ENCODE measurements at places on chromosomes 4 and X.

DNA sequence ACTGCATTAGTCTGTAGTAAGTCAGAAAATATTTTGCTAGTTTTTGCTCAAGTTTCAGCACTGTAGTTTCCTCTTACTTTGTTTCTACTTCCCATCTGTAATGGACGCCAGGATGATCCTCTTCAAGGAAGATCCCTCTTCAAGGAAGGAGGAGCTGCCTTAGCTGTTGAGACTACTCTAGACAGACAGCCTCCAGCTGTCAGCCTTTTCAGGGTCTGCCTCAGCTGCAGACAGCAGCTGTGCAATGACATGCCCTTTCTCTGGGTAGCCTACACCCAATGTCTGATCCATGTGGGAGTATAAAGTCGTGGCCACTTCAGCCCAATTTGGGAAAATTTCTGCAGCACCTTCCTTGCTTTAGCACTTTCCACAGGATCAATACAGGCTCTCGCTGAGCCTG lies 281.0 kb upstream of the MAOA start:
- DNase-seq = no peak

DNA sequence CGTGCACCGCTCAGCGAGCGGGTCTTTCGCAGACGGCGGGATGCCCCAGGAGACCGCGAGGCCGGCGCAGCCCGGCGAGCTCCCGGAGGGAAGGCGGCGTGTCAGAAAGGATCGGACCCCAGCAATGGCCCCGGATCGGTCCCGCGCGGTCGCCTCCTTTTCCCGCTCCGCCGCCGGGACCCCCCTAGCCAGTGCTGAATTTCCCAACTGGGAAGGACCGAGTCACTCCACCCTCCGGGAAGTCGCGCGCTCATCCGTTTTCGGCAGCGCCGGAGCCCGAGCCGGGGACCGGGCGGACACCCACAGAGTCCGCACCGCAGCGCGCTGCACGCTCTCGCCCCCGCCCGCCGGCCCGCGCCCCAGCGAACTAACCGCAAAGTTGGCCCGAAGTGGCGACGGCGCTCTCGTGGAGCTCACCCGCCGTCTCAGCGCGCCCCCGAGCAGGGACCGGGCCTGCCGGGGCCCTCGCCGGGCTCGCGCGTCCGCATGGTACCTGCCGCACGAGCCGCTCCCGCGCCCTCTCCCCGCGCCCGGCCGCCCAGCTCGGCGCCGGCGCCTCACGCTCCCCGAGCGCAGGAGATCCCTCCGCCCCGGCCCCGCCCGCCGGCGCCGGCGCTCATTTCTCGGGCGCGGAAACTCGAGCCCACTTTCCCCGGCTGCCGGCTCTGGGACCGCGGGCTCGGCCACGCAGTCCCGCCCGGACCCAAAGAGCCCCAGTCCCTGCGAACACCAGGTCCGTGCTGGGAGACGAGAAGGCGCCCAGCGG lies at the start of gene FAT1:
FAT1 (minus strand) TSS at position 565 of the 766 bp plus-strand sequence. CDS start 14,029 bp downstream, outside the sequence.
- no peak for DNase-seq

DNA sequence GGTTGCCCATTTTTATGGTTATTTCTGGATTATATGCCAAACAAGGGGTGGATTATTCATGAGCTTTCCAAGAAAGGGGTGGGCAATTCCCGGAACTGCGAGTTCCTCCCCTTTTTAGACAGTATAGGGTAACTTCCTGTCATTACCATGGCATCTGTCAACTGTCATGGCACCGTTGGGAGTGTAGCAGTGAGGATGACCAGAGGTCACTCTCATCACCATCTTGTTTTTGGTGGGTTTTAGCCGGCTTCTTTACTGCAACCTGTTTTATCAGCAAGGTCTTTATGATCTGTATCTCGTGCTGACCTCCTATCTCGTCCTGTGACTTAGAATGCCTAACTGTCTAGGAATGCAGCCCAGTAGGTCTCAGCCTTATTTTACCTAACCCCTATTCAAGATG lies 57.6 kb downstream of the SH3KBP1 start:
- no peak for DNase-seq

GRCh38 chr4:87188048-87188447 lies 32.4 kb downstream of the KLHL8 start:
- DNase-seq = no peak

DNA sequence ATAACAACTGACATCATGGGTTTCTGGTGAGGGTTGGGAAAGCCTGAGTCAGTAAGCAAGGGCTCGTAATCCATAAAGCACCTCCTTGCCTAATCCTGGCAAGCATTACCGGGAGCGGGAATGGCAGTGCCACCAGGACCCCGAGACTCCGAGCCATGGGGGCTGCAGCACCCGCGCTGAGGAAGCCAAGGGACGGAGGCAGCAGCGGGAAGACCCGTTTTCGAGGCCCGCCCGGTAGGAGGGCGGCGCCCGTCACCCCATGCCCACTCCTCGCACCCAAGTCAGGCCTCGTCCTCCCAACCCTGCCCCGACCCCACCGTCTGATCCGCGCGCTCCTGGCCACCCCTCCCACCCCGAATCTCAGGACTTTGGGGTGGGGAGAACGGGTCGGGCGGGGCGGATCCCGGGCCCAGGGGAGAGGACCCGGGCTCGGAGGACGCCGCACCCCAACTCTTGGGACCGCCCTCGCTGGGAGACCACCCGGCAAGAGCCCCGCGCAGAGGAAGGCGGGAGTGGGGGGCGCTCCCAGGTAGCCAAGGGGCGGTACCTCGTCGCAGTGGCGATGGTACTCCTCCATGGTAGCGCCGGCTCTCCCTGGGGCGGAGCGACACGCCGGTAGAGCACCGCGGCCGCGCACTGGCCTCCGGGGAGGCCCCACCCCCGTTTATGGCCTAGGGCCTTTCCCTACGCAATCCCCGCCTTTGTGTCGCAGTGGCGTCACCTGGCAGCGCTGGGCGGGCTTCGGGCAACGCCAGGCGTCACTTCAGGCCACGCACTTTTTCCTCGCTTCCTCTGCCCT lies at the start of gene DYNLT3:
DYNLT3 (minus strand) TSS at position 638 of the 799 bp plus-strand sequence; CDS start at position 577, 61 bp downstream.
- DNase-seq = peak; percentile 43

DNA sequence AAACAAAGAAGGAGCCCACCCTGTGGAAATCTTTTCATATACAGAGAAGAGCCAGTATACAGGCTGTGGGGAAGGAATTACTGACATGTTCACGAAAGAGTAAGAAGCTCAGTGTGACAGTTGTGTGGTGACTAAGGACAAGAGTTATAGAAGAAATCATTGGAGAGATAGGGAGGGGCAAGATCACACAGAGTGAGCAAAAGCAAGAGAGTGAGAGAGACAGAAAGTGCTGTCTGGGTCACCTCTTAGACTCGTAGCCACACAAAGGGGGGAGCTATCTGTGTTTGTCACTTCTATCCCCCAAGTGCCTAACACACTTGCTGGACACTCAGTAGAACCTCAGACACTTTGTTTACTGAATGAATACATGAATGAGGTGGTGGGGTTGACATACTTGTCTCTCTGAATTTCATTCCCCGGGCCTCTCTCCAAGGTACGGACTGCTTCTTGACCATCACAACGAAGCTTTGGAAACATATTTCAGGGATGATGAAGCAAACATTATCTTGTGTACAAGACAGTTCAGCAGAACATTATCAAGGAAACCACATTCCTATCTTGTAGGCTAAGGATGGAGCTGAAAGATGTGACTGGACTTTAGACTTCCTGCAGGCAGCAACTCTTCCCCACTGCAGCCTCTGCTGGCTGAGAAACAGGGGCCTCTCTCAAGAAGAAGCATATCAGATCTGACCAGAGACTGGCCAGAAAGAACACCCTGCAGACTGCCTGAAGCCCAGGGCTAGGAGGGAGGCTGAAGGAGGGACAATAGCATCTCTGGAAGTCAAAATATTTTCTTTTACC lies 168.2 kb downstream of the AMELX start:
- no peak for DNase-seq

GRCh38 chr4:48025005-48025404 lies 8.4 kb downstream of the NIPAL1 start:
- DNase-seq = no peak

- DNase-seq = no peak
Measured at GRCh38 chr4:13567125-13567524, 22.8 kb upstream of the NKX3-2 start.

- DNase-seq = no peak
Measured at GRCh38 chr4:125719987-125720386, 405.2 kb downstream of the FAT4 start.

DNA sequence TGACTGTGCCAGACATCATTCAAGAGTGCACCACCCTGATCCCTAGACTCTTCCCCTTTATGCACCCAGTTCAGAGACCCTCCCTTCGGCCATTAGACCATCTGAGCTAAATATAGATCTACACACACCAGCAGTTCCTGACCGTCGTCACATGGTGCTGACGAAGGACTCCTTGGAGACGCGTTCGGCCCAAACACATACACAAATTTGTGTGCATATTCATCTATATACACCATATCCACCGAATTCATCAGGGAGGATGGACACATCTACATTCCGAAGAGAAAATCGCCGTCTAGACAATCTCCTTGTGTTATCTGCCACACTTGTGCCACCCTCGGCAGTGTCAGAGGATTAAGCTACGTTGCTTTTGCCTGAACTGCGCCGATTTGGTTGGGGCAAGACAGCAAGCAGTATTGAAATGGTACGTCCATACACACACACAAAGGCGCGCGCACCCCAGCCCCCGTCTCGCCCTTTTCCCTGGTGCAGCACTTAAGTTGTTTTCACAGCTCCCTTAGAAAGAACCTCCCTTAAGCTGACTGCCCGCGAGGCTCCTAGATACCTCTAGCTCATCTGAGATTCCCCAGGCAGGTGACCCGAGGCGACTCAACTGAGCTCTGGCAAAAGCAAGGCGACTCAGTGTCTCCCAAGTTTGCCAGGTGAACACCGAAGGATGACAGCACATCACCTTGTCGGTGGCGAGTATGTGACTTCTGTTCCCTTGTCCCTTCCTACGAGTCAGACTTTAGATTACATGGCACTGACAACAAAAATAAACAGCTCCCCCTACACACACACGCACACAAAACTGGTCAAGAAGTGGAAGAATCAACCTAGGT lies 1.0 kb downstream of the RASGEF1B start:
- no peak for DNase-seq

- DNase-seq = peak; percentile 13
Measured at GRCh38 chr4:162891788-162892707, 274.6 kb downstream of the NAF1 start.

GRCh38 chrX:150694738-150695410 lies 1.7 kb downstream of the MTMR1 start:
- DNase-seq = no peak

GRCh38 chr4:128675083-128675482 lies 134.4 kb upstream of the JADE1 start:
- peak; percentile 13 for DNase-seq

DNA sequence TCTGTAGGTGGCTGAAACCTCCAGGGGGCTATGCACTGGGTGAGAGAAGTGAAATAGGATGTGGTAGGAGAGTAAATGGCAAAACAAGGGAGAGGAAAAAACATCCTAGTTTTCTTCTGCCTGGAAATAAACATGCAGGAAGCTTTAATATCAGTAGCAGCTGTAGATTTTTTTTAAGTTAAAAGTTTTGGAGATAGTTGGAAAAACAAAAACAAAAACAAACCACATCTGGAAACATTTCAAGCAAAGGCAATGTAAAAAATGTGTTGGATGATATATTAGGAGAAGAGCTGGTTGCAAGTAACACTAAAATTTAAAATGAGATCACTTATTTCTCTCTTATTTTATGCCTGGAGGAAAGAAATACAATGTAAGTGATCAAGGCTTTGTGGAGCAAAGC lies 388.0 kb downstream of the SPRY1 start:
- no peak for DNase-seq

- DNase-seq = no peak
Measured at GRCh38 chr4:179843370-179843769, 2399.8 kb upstream of the TENM3 start.

DNA sequence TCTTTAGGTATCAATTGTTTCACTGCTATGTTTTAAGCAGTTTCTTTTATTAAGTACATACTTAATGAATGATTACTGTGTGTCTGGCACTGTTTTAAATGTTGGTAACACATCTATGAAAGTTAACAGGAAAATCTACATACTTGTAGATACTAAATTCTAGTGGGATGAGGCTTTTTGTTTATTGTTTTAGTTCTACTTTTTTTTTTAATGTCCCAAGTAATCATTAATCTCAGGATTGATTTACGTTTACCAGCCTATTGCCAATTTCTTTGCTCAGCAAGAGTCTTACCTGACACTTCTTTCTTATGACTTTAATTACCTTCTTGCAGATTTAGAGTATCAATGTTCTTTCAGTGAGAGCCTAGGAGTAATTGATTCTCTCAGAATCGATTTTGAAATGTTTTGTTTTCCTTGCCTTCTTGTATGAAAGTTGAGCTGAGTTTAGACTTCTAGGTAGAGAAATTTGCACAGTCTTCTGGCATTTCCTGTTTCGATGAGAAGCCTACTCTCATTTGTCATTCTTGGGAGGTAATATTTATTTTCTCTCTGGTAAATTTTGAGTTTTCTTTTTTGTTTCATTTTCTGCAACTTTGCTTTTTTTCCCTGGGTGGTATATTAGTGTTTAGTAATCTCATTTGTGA lies 235.2 kb upstream of the ANKRD50 start:
- no peak for DNase-seq

DNA sequence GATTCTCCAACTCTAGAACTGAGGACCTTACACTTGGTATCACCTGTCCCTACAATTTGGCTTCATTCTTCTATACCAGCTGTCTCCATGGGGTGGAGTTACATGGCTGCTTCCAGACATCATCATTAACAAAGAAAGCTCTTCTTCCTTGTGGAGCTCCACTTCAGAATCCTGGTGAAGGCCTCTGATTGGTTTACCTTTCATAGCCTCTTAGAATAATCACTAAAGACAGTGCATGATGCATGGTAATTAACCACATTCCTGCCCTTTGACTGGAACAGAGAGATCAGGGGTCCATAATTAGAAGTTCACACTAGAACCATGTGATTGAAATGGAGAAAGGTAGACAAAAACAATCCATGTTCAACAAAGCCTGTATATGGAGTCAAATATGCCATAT lies 112.6 kb upstream of the ZNF827 start:
- DNase-seq = no peak

DNA sequence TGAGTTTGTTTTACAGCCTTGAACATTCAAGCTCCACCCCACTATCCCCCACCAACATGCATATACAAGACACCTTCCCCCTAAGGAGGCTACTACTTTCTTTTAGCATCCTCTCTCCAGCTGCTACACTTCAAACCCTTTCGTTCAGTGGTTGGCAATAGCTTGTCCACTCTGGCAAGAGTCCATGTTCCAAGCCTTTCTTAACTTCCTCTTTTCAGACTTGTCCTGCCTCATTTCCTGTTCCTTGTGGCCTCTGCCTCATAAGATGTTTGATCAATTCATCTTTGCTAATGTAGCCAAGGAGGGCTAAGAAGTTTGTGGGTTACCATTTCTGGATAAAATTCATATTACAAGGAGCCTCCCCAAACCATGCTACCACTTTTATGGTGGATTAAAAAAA lies 20.8 kb upstream of the ZCCHC12 start:
- no peak for DNase-seq

Measured in GM12892 (cell line).